ENCODE measurements at places on chromosomes 5 and 9.

GRCh38 chr5:175681968-175682340 lies 24.1 kb downstream of the HRH2 start:
- peak; percentile 33 for DNase-seq

DNA sequence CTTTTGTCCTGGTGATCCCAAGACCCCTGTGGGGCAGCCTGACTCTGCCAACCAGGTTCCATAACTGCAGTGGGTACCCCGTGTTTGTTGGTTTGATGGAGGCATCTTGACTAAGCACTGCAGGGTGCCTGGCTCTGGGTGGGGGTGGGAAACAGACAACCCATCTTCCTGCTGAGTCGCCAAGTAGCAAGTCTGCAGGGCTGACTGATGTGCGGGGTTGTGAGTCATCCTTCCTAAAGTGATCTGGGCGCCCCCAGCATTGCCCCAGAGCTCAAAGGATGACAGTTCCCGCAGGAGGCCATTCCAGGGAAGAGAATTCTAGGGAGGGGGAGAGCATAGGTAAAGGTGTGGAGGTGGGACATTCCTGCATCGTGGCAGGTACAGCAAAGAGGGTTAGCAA lies 23.5 kb downstream of the DAB2IP start:
- DNase-seq = no peak

- DNase-seq = no peak
Observed at GRCh38 chr5:135568923-135569360, 9.8 kb downstream of the CXCL14 start.

- DNase-seq = no peak
Observed at GRCh38 chr9:86876621-86877196, 70.6 kb downstream of the GAS1 start.

GRCh38 chr9:13209498-13209897 lies 70.0 kb downstream of the MPDZ start:
- no peak for DNase-seq

DNA sequence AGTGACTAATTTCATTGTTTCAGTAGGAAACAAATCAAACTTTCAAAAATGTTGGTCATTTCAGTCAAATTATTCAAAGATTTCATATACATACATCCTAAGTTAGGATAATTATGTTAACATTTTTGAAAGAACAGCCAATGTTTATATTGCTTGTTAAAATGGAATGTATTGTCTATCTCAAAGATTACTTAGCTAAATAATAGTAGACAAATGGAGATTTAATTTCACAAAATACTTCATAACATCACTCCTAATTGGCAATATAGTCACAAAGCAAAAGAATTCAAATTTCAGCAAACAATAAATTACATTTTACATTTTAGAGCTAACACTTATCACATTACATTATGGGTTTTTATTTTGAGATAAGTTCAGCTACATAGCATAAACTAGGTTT lies 25.4 kb downstream of the STARD4 start:
- no peak for DNase-seq

DNA sequence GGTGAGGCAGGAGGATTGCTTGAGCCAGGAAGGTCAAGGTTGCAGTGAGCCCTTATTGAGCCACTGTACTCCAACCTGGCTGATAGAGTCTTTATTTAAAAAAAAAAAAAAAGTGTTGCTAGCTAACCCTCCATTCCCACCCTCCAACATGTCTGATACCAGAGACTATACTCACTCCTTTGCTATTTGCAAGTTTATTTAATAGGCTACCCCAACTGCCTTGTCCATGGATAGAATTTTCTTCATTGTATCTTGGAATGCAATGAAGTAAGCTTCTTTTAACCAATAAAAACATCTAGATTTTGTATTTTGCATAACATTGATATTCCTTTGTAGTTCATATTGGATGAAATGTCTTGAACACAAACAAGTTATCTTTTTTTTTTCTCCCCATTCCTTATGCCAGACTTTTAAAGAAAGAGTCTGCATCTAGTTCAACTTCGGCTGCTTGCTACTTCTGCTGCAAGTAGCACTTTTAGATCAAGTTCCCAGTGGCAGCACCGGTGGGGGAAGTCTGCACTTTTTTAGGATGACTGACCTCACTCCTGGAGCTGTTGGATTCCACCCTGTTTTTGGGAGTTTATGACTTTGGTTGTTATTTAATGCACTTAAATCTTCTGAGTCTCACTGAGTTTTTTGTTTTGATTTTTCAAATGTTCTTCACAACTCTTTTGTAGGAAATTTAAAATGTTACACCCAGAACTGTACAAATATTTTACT lies 112.5 kb downstream of the UHRF2 start:
- DNase-seq = no peak

DNA sequence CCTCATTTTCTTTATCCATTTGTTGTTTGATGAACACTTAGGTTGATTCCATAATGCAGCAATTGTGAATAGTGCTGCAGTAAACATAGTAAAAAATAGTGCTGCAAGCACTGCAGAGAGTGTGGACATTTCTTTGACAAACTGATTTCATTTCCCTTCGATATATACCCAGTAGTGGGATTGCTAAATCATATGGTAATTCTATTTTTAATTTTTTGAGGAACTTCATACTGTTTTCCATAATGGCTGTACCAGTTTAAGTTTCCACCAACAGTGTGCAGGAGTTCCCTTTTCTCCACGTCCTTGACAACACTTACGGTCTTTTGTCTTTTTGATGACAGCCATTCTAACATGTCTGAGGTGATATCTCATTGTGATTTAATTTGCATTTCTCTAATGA lies 138.2 kb upstream of the PLPPR1 start:
- no peak for DNase-seq

GRCh38 chr5:72767289-72768010 lies 49.0 kb upstream of the TNPO1 start:
- DNase-seq = peak; percentile 10

- DNase-seq = no peak
Observed at GRCh38 chr9:130624154-130624553, 40.2 kb upstream of the PRDM12 start.

DNA sequence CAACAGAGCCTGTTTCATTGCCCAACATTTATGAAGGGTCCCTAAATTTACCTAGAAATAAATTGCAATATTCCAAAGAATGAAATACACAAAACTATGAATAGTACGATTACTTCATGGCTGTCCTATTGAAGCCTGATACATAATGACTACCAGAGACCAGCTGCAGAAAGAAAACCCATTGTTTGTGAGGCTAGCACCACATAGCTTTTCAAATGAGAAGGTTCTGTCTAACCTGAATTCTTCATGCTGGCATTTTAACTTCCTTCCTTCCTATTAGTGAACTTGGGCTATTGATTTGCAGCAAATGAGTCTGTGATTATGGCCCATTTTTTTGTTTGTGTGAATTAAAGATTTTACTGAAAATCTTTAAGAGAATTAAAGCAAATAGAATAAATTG lies 47.3 kb downstream of the MEGF10 start:
- DNase-seq = no peak

GRCh38 chr9:74570879-74571512 lies 73.9 kb downstream of the RORB start:
- peak; percentile 24 for DNase-seq

DNA sequence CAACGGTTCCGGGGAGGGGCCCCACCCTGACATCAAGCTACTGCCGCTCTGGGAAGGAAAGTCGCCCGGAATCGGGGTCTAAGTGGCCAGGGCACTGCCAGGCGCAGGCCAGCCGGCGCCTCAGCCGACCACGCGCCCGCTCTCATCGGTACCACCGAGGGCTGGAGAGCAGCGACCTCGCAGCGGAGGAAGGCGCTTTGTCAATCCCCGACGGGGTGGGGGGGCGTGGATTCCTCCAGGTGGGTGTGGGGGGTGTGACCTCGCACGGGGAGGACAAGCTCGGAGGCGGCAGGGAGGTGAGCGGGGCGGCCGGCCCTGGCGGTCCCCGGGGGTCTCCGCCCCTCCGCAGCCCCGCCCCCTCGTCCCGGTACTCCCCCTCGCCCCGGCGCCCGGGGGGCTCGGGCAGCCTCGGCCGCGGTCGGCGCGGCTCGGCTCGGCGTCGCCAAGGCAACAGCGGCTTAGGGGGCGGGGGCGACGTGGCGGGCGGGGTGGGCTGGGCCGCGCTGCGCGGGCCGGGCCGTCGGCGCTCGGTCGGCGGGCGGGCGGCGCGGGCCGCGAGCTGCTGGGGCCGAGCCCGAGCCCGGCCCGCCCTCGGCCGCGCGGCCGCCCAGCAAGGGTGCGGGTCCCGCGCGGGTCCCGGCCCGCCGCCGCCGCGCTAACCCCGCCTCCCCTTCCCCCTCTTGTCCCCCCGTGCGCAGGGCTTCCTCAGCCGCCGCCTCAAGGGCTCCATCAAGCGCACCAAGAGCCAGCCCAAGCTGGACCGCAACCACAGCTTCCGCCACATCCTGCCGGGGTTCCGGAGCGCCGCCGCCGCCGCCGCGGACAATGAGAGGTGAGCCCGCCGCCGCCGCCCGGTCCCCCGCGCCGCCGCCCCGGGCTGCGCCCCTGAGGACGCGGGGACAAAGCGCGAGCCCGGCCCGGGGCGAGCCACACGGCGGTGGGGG lies 47.5 kb downstream of the DAB2IP start:
- peak; percentile 70 for DNase-seq

DNA sequence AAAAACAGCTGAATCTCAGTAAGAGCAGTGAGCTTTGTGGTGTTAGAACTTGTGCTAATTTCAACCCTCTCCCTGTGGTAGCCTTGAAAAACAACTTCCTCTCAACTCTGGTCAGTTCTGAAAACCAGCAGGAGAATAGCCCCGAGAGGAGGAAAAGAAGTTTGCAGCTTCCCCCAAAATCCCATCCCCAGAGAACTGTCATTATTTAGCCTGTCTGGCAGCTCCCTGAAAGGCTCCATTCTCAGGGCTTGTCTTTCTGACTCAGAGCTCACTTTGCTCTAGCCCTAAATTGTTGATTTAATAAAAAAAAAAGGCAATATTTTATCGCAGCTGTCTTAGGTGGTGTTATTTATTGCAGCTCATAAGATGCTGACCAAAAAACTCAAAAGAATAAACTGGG lies 11.4 kb upstream of the SLC45A2 start:
- DNase-seq = no peak

- peak; percentile 55 for DNase-seq
Observed at GRCh38 chr9:114592356-114592755, 4.8 kb downstream of the ATP6V1G1 start.

GRCh38 chr5:126633552-126633951 lies 32.8 kb downstream of the PHAX start:
- no peak for DNase-seq

GRCh38 chr5:32574540-32575175 lies 10.7 kb upstream of the SUB1 start:
- DNase-seq = no peak

GRCh38 chr5:76960004-76960625 lies 7.3 kb downstream of the CRHBP start:
- DNase-seq = no peak

DNA sequence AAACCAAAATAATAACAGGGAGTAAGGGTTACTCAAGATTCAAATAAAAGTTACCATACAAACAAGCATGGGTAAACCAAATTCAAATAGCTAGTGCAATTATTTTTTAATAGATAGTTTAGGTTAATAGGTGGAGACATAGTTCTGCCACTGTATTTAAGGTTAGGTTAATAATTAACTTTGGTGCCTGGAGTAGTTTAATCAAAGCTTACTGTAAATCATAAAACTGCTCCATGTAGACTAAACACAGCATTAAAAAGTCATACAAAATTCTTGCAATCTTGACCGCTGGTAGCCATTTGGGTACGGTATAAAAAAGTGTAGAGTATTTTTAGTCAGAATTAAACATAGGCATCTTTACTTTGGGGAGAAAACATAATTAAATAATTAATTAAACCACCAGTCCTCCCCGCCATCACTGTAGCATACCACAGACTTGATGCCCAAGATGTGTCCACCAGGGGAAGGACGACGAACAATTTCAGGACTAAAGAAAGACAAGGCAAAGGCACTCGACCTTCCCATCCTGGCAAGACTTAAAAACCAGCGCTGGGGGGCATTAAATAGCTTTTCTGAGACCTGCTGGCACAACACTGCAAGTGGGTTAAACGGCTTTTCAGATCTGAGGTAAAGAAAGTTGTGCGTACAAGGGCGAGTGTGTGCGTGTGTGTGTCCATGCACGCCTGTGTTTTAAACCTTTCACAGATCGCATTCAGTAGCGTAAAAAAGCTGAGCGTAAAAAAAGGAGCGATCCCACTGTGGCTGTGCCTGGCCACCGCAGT lies 2.9 kb downstream of the SEMA6A start:
- no peak for DNase-seq

- no peak for DNase-seq
Observed at GRCh38 chr9:127974001-127974768, 6.6 kb downstream of the EEIG1 start.

GRCh38 chr5:11148810-11149539 lies 387.9 kb upstream of the DAP start:
- DNase-seq = no peak

GRCh38 chr5:106907979-106908378 lies 762.8 kb downstream of the EFNA5 start:
- DNase-seq = no peak

- no peak for DNase-seq
Observed at GRCh38 chr5:83865579-83865978, 144.9 kb upstream of the HAPLN1 start.
